GF-D8 (cell line): ENCODE measurements at places on chromosomes 6 and 20.

DNA sequence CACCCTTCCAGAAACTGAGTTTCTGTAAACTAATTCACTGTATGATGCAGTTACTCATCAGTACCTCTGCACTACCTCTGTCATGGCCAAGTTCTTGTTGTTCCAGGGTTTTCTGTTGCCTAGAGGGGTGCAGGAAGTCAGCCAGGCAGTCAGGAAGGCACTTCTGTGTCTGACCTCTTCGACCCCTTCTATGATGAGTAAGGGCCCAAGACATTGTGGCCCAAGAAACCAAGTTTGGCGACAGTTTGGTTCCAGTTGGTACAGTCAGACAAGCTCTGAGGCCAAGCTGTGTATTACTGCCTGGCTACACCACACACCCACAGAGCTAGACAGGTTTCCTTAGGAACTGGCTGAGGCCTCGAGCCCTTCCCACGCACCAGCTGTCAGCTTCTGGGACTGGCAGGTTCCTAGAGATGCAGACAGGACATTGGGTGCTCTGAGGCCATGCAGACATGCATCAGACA, 41.2 kb downstream of the TRAF3IP2 start:
- no peak for DNase-seq

GRCh38 chr6:111997853-111998208, 56.1 kb upstream of the CCN6 start:
- DNase-seq, result no peak

- DNase-seq, result no peak
Measured at GRCh38 chr6:6178795-6179194, 141.7 kb downstream of the F13A1 start.

- DNase-seq, result no peak
Measured at GRCh38 chr6:150211700-150212511, 69.1 kb downstream of the PPP1R14C start.

DNA sequence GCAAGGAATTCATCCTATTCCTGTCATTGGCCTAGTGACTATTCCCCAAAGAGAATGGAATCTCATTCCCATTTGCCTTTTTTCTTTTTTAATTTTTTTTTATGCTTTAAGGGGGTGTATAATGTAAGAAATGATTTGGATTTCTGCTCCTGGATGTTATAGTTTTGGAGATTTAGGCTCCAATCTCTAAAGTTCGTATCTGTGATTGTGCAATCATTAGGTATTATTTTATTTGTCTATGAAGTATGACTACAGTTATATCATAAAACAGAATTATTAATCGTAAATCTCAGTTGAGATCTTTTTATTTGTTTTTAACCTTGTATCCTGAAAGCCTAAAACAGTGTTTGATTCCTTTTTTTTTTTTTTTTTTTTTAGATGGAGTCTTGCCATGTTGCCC, 41.7 kb upstream of the EEF1A1 start:
- no peak for DNase-seq

GRCh38 chr6:52975580-52975979, 19.5 kb downstream of the GSTA4 start:
- no peak for DNase-seq

GRCh38 chr20:64261138-64261537, 5.6 kb downstream of the PCMTD2 start:
- no peak for DNase-seq

GRCh38 chr6:168387426-168387825, 53.6 kb upstream of the SMOC2 start:
- DNase-seq, result no peak

DNA sequence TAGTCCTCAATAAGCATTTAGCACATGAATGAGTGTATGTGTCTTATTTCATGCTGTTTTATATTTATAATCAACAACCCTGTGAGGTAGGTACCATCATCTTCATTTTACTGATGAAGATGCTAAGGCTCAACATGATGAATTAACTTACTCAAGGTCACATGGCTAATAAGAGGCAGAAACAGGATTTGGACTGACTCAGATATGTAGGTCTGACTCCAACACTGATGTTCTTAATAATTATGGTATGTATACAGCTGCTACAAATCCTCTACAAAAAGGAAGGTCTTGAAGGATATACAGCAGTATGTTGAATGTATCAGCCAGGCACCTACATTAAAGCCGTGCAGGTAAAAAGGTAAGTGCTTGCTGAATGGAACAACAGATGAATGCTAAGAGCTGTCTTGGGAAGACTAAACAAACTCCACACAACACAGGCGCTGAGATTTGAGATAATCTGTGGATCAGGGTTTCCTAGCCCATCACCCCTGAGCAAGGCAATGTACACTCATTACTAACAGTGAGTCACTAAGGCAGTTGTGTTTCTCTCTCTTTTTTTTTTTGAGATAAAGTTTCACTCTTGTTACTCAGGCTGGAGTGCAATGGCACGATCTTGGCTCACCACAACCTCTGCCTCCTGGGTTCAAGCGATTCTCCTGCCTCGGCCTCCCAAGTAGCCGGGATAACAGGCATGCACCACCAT, 31.9 kb downstream of the TTI1 start:
- DNase-seq, result no peak

GRCh38 chr6:154403788-154404187, 47.2 kb upstream of the IPCEF1 start:
- DNase-seq, result no peak

GRCh38 chr6:153130515-153131036, 506 bp downstream of the RGS17 start:
- DNase-seq, result no peak

DNA sequence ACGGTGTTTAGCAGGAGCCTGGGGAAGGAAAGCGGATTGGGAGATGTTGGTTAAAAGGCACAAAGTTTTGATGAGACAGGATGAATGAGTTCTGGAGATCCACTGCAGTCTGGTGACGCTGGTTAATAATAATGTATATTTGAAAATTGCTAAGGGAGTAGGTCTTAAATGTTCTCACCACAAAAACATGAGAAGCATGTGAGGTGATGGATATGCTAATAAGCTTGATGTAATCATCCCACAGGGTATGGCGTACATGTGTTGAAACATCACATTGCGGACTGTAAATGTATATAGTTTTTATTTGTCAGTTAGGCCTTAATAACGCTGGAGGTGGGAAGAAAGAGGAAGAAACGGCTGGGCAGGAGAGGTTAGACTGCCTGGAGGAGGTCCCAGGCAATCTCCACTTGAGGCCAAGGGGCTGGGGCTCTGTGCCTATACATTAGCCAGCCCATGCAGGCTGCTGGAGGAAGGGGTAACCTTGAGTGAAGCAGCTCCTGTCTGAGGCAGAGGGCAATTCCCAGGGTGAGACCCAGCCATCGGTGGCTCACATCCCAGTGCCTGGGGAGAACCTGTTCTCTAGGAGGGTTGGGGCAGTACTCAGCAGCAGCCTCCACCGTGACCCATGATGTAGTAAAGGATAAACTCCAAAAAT, 188.2 kb upstream of the QKI start:
- DNase-seq, result no peak

DNA sequence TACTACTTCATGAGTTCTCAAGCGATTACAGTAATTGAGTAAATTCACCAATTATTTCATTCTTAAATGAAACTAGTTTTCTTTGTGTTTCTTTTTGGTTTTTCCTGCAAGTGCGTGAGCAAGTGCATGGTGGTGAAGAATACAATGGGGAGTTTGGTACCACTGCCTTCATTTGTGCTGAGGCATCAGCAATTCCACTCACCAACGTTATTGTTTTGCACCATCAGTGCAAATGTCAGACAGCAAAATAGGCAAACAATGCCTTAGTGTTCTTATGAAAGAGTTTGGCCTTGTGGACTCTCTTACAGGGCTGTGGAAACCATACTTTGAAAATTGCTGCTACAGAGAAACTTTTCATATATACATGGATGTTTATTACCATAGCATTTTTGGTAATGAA, 8.2 kb downstream of the CDH26 start:
- no peak for DNase-seq

DNA sequence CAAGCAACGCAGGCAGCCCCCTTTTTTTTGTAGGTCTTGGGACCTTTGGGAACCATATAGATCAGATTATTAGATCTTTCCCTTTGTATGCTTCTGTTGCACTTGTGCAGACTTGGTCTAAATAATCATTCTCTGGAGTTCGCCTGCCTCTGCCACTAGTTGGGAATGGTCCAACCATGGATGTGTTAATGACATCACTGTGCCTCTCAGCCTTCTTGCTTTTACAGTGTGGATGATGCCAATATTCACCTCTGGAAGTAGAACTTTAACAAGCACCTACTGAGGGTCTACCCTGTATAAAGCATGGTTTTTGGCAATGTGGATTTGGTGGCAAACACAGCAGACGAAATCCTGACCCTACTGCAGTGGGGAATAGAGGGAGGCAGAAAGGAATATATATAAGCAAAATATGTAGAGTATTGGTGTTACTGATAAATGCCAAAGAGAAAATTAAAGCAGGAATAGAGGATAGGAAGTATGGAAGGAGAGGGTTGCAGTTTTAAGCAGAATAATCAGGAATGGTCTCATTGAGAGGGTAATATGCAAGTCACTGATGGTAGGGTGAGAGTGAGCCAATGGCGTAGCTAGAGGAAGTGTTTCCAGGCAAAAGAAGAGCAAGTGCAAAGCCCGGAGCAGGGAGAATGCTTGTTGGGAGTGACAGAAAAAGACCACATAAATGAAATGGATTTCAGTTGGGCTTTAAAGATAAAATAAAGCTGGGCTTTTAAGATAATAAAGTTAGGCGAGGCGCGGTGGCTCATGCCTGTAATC, 97.5 kb downstream of the DOK5 start:
- no peak for DNase-seq

DNA sequence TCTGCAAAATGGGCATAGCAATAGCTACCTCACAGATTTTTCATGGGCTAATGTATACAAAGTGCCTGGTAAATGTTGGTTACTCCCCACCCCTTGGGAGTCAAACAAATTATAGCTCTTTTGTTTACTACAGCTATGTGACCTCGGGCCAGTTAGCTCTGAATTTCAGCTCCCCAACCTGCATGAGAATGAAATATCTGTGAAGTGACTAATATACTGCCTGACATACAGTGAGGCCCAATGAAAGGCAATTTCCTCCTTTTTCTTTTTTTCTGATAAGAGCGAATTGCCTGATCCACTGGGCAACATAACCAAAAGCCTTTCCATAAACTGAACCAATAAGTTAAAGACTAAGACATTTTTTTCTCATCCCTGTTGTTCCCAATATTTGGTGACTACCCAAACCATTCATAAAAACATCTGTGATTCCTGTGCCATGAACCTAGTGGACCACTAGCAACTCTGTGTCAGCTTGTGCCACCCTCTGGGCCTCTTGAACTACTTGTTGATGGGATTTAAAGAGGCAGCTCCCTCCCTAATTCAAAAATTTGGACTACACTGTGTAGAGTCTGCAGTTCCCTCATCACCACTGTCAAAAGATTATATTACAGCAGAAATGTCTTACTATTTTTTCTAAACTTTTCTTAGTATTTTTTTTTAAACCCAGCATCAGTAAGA, 91.9 kb upstream of the TMEM30A start:
- DNase-seq, result no peak

GRCh38 chr6:34518669-34519365, 37.3 kb downstream of the SPDEF start:
- no peak for DNase-seq

GRCh38 chr6:161829291-161829729, 555.4 kb upstream of the AGPAT4 start:
- DNase-seq, result no peak

GRCh38 chr20:2293971-2294370, 1.8 kb upstream of the TGM3 start:
- DNase-seq, result no peak

- no peak for DNase-seq
Measured at GRCh38 chr20:50508171-50508755, 1.9 kb upstream of the PTPN1 start.

GRCh38 chr6:102701019-102701418, 1307.5 kb downstream of the GRIK2 start:
- no peak for DNase-seq

DNA sequence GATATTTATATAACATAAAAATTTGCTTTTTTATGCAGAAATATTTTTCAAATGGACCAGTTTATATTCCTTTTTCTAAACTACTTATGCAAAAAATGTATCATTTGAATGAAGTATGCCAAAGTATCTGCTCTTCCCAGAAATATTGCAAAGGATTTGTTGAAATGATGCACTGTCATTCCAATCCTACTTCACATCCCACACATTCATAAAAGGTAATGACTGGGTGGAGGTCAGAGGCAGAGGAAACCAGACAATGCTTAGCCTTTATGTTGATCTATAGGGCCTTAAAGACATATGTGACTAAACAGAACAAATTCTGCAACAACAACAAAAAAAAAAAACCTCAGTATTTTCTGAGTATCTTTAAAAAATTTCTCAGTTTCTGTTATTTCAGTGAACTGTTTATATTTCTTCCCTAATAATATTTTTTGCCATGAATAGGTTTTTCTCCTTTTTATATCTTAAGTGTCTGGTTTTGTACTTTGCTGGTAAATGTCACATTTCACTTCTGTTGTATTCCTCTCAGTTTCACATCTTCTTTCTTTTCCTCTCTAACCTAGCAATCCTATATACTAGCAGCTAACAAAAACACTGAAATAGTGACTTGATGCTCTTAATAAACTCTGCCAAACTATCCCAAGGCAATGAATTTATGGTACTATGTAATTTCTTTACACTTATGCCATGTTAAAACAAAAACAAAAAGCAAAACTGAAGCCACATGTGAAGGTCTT, 374.1 kb downstream of the BCKDHB start:
- DNase-seq, result no peak

DNA sequence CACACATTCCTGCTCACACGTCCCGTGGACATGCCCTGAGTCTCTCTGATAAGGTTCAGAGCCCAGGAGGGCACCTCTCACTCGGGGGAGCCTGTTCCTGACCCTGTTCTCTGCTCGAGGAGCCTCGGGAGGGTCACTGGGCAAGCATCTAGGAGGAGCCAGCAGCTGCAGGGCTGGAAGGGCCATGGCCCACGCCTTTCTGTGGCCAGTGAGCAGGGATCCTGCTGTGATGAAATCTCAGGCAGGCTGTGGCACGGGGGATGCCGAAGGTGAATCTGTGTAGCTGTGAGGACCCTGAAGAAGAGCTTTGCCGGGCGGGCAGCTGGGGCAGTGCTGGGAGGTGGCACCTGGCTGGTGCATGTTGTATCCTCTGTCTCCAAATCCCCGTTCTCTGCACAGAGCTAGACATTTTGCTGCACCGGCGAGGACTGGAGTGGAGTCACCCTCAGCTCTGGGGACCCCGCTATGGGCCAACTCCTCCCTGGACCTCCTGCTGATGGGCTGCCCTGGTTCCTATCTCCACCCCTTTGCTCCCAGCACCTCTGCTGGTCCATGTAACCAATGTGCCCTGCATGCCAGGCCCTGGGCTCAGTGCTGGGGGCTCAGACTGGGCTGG, 7.1 kb upstream of the NPBWR2 start:
- no peak for DNase-seq

DNA sequence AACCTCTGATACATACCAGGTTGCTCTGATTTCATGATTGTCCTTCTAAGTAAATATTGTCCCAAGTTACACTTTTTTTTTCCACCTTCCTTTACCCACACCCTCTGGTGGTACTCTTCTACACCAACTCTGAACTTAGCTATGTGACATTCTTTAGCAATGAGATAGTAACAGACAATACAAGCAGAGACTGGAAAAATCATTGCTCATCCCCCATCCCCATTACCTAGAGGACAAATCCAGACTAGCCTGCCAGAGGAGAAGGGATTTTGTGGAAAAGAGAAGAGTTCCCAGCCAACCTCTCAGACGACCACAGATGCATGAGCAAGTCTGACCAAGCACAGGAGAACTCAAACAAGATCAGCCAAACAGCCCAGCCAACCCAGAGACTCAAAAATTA, 32.8 kb upstream of the TFAP2B start:
- no peak for DNase-seq

- no peak for DNase-seq
Measured at GRCh38 chr6:157449610-157450009, 68.6 kb downstream of the ZDHHC14 start.

GRCh38 chr20:18431206-18431605, 35.6 kb downstream of the DZANK1 start:
- no peak for DNase-seq
